ENCODE measurements at places on chromosomes 1 and 21. TPM values are rescaled to one million over a fixed set of nuclear protein-coding genes. Genes with fewer than 3 reads are reported as not detected.
A peak's percentile ranks its signal among the peaks of the same experiment; 100 is the strongest.

DNA sequence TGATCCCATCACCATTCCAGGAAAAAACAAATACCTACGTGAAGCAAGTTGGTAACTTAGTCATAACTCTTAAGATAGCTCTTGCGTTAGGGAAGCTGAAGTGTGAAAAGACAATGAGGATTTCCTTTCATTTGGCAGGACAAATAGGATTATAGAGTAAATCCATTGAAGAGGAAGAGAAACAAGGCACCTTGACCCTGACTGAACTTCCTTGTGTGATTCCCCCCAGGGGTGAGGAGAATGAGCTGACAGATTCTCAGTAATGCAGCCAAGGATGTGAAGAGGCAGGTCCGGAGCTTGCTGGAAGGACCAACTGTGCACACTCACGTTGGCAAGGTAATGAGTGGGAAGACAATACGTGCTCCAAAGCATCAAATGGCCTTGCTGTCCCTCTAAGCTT, 55.0 kb upstream of the HMCN1 start:
- no peak for DNase-seq

DNA sequence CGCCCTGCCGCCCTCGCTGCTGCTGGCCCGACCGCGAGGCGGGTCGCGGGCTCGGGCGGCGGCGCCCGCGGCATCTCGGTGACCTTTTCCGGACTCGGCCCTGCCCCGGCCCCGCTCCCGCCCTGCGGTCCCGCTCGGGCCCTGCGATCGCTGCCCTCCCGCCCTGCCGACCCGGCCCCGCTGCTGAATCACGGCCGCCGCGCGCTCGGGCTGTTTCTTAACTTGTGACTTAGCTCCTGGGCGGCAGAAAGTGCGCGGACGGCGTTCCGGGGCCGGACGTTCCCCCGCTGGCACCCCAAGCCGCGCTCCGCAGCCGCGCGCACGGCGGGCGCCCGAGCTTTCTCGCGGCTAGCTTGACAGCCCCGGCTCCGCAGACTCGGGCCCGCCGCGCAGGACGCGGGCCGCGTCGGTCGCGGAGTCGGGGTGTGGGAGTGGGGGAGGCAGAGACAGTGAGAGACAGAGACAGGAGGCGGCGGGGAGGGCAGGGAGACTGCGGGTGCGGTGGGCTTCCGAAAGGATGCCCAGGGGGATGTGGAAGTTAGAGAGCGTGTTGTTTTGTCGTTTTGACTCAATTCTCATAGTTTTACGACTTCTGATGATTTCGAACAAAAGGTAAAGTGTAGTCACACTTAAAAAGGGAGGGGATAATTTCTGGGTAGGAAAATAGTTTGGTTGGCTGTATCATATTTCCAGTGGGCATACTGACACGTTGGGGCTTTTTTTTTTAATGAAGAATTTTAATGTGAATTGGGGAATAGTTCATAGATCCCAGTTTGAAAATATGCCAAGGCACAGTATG, 49.8 kb downstream of the PRDM2 start:
- peak; percentile 19 for DNase-seq

DNA sequence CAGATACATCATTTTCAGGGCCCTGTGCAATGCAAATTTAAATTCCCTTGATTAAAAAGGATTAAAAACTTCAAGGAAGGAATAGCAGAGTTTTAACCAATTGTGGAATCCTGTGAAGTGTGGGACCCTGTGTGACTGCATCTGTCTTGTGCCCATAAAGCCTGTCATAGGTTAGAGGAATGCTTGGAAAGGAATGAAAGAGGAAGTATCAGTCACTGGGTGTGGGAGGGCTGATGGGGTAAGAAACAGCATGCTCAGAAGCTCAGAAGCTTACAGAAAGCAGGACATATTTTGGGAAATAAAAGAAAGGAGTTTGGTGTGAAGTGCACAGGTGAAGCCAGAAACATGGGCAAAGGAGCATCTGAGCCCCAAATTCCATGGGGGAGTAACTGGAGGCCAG, 150.8 kb upstream of the ETV3 start:
- DNase-seq = no peak

DNA sequence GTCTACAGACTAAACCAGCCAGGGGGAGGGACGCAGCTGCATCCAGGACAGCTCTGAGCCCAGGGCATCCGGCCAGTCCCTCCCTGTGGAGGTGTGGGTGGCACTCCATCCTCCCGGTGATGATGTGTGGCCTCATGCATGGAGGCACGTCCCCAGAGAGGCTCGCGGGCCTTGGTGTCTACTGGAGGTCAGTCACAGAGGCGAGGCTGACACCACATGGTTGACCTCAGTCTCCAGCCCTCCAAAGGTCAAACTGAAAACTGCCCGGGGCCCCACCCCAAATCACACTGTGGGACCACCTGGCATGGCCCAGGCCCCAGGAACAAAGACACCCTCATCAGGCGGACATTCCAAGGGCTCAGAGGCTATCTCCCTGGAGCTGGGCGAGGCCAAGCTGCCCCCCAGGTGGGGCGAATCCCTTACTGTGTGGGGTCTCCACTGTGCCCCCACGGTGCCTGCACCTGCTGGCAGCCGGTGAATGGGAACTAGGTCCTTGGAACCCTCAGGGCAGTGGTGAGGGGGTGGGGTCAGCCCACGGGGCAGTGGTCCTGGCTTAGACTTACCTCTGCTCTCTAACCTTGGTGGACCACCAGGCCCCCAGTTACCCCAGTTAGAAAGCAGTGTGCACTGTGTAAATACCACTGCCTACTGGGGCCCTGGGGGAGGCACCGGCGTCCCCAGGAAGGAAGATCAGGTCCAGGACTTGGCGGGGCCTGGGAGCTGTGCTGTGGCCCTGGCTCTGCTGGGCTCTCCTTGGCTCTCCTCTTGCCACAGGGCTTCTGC, 49.1 kb downstream of the TRPM2 start:
- no peak for DNase-seq

DNA sequence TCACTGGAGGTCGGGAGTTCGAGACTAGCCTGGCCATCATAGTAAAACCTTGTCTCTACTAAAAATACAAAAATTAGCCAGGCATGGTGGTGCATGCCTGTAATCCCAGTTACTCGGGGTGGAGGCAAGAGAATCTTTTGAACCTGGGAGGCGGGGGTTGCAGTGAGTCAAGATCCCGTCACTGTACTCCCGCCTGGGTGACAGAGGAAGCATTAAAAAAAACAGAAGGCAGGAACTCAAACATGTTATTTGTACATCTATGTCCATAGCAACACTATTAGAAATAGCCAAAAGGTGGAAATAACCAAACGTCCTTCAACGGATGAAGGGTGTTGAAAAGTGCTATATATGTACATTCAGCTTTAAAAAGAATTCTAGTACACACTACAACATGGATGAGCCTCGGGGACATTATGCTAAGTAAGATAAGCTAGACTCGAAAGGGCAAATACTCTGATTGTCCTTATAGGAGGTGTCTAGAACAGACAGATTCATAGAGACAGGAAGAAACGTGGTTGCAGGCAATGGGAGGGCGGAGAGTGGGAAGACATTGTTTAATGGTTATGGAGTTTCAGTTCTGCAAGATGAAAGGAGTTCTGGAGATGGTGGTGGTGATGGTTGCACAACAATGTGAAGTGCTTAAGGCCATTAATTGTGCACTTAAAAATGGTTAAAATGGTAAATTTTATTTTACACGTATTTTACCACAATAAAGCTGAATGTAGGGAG, 19.2 kb downstream of the NLRP3 start:
- DNase-seq = peak; percentile 47

GRCh38 chr1:6223617-6224016, 12.1 kb downstream of the ICMT start:
- DNase-seq = peak; percentile 46

DNA sequence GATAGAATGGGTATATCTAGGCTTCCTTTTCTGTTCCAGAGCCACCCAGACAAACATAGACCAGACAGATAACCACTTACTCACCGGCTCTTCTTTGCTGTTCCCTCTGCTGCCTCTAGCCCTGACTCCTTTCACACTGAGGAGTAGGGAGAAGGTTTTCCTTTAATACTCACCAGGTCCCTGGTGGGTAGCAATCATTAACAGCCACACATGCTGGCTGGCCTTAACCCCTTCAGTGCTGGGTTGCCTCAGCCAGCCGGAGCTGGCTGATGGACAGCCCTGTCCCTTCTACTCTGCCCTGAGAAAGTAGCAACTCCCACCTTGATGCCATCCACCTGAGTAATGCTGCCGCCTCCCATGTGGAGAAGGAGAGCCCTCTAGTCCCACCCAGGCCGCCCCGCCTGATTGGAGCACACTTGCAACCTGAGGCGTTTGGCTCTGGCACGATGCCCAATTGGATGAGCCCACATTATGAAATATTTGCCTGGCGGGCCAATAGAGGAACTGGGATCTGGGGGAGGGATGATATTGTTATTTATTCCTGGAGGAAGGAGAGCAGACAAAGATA, 71.6 kb downstream of the PLEKHA6 start:
- peak; percentile 84 for DNase-seq

DNA sequence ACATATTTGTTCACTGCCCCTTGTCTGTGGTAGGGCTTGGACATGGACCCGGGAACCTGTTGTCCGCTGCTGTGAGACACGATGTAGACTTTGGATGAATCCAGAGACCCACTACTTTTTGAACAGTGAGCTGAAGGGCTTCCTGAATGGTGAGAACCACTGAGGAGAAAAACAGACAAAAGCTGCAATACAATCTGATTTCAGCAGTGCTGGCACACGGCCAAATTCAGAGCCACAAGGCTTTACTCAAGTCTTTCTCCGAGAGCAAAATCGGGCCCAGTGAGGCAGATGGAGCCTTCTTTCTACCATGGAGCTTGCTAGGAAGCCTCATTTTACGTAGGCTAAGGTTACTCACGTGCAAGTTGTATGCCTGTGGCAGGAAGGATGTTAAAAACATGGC, 197.6 kb downstream of the SIPA1L2 start:
- no peak for DNase-seq

- DNase-seq = no peak
Observed at GRCh38 chr1:59592924-59593323, 221.8 kb upstream of the HOOK1 start.

DNA sequence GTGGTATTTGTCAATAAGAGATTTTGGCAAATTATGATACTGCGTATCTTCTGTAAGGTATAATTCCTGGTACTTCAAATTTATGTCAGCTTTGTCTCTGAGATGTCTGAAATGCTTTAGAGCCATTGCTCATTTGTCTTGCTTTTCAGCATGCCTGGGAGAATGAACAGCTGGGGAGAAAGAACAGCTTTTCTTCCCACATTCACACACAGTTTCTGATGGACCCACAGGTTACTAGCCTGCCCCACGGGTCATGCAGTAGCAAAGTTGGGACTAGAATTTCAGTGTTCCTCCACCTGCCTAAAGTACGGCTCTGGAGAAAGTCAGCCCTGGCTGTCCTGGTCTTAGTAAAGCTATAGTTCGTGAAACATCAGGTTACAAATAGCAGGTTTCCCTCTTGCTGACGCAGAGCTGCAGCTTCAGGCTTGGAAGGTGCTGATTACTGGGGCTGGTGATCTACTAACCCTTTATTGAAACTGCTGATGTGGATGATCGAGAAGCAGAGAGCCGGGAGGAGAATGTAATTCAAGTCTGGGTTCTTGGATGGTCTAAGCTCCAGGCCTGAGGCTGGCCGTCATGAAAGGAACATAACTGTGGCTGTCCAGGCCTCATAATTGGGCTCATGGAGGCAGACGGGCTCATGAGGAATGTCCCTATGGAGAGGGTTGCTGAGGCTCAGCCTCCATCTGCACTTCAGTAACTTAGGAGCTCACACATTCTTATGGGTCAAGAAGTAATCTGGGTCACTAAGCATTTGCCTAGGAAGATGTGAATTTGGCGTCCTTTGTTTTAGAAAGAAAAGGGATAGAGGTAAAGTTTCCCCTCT, 12.4 kb downstream of the GALNT2 start:
- no peak for DNase-seq

DNA sequence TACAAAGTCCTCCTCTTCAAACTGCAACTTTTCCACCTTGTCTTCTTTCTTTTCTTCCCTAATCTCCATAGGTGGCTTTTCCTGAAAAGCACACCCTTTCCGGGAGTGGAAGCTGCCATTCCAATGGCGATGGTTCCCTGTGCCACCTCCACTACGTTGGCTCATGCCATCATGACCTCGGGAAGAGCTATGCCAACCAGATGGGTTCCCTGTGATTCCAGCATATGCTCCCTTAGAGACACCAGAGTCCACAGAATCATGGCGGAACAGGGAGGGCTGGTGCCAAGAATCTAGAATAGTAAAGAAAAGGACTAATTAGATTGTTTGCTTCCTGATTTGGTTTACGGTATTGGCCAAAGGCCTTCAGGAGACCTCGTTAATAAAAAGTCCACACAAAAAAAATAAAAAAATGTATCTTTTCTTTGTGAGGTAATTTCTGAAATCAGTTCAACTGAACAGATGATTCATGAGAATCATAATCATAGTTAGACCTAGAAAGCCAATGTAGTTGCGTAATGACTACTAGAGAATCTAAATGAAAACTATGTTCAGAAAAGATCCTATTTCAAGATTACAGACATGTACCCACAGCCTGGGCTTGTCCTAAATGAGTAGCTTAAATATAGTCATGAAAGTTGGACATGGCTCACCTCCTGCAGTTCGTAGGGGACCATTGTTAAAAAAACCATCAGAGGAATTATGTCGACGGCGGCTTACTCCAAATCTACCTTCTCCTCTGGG, 30.9 kb upstream of the CCDC17 start:
- no peak for DNase-seq

DNA sequence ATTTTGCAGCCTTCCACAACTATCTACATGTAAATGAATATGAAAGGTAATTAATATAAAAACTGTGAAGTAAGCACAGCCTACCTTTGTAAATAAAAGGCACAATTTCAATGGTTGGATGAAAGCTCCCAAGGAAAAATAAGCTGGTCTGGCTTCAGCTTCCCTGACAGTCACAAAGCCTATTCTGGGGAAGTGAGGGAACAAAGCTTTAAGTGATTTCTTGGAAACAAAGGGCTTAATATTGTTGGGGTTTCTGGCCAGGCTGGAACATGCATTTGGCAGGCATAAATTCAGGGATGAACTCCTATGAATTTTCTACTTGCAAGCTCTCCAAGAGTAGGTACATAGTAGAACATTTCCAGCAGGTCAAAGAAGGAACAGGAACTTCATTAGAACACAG, 17.3 kb downstream of the BCAS2 start:
- no peak for DNase-seq

- no peak for DNase-seq
Observed at GRCh38 chr1:153849487-153850185, 73.1 kb downstream of the GATAD2B start.

DNA sequence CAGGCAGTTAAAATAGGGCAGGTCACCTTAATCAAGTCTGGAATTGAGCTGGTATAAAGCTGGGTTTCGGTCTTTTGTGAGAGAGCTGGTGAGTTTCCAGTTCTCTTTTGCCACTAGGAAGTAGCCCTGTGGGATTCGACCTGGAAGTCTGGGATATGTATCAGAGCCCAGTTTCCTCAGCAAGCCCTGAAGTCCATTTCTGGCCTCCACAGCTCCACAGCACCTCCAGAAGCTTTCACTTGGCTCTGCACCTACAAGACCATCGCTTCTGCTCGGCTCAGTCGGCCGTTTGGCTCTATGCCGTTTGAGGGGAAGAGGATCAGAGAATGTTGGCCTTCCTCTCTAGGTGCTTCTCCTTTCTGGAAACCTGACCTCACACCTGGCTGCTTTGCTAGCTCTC, 148.0 kb downstream of the GALNT2 start:
- peak; percentile 34 for DNase-seq

- DNase-seq = no peak
Observed at GRCh38 chr1:115793162-115793561, 24.6 kb upstream of the CASQ2 start.

GRCh38 chr1:6145864-6146410, 34.2 kb downstream of the CHD5 start:
- DNase-seq = peak; percentile 75

The SYT14 gene
- 5.2 TPM for total RNA-seq

The TLCD4 gene
- total RNA-seq = 8.3 TPM

The PIK3R3 gene
- total RNA-seq = 17.7 TPM

The TRIM45 gene
- 3.1 TPM for total RNA-seq

The CDA gene
- 36.3 TPM for total RNA-seq

The CFHR5 gene
- not detected for total RNA-seq

The SELP gene
- not detected for total RNA-seq

The RIPK4 gene
- total RNA-seq = 333 TPM

The PPFIA4 gene
- total RNA-seq = 3.4 TPM
